Activated naive CD8-positive, alpha-beta T cell treated with anti-CD3 and anti-CD28 coated beads, Interleukin-2, amount 10 ng/mL, durations not matched to agents 7 days and 5 days (primary cell): ENCODE measurements at places on chromosomes 5 and 9.

GRCh38 chr5:88888848-88889188 lies 5.8 kb upstream of the MEF2C start:
- DNase-seq: no peak

GRCh38 chr5:148663509-148663908 lies 9.2 kb upstream of the HTR4 start:
- no peak for DNase-seq

DNA sequence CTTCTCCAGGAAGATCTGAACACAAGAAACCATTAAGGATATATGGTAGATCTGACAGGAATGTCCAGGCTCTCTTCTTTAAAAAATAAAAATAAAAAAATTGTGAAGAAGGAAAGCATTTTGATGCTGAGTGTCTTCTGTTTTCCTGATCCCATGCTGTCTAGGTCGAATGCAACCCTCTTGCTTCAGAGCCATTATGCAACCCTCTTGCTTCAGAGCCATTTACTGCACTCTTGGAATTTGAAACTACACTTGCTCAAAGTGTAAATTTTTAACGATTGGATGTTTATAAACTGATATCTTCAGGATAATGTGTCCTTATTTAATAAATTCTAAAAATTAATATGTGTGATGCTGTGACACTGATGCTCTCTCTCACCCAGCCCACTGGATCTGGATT lies 505.1 kb downstream of the DNAH5 start:
- no peak for DNase-seq

DNA sequence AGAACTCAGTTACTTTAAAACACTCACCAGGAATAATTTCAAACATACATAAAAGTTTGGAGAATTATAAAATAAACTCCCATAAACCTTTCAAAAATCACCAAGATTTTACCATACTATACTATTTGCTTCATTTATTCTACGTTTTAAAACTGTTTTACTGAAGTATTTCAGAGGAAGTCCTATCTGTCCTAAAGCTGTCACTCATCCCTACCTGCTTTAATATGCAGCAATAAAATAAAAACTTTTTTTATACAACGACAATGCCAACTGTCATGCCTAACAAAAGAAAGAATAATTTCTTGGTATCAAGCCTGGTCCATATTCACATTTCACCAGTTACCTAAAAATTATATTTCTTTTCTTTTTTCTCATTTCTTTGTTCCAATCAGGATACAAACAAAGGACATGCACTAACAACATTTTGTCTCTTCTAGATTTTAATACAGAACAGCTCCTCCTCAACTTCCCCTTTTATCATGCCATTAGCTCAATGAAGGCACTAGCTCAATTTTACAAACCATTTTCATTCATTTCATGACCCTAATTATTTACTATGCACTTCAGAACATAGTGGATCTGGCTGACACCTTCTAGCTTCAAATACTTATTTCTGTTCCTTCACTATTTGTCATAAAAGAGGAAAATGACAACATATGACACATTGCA lies 135.2 kb downstream of the GNAQ start:
- no peak for DNase-seq

DNA sequence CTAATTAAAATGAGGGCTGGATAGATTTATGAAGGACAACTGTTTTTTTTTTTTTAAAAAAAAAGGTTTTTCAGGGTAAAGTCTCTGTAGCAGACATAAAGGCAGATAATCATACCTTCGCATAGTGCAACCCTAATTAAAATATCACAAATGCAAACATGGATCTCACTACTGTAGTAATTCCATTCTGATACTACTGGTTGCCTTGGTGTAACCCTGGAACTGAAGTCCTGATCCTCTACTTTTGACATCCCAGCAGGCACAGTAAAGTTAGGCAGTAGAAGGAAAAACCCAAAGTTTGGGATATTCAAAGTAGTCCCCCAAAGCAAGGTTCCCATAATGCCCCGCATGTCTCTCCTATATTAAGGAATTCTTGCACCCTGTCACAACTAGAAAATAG lies 19.6 kb downstream of the RFX3 start:
- no peak for DNase-seq

- no peak for DNase-seq
These were observed 1.1 kb upstream of the APBA1 start for GRCh38 chr9:69673311-69673640.

GRCh38 chr5:155905364-155905763 lies 421.6 kb upstream of the SGCD start:
- no peak for DNase-seq

- DNase-seq: no peak
These were observed 113.7 kb downstream of the VAV2 start for GRCh38 chr9:133878402-133878801.

DNA sequence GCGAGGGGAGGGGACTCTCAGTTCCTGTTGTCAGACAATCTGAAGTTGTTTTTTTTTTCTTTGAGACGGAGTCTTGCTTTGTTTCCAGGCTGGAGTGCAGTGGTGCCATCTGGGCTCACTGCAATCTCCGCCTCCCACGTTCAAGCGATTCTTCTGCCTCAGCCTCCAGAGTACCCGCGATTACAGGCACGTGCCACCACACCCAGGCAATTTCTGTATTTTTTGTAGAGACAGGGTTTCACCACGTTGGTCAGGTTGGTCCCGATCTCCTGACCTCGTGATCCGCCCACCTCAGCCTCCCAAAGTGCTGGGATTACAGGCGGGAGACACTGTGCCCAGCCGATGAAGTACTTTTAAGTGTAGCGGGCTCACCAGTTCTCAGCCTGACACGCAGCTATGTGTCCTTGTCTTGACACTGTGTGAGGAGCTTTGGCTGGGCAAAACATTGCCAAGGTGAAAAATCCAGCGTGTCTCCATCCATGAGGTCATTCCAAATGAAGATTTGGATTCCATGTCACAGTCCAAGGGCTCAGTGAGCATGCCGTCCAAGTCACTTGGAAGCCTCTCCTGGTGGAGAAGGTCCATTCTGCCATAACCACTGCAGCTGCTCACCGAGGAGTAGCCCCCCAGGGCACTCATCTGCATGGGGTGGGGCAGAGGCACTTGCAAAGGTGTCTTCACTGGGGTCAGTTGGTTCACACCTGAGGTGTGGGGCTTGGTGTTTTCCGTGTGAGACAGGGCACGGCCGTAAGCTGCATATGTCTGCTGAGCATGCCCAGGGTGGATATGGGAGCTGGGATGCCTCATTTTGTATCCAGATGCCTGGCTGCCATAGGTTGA lies 32.0 kb downstream of the OR2V1 start:
- DNase-seq: no peak

GRCh38 chr9:98457726-98458370 lies 202.4 kb upstream of the TBC1D2 start:
- no peak for DNase-seq

GRCh38 chr9:135945969-135946368 lies 15.2 kb downstream of the UBAC1 start:
- no peak for DNase-seq

DNA sequence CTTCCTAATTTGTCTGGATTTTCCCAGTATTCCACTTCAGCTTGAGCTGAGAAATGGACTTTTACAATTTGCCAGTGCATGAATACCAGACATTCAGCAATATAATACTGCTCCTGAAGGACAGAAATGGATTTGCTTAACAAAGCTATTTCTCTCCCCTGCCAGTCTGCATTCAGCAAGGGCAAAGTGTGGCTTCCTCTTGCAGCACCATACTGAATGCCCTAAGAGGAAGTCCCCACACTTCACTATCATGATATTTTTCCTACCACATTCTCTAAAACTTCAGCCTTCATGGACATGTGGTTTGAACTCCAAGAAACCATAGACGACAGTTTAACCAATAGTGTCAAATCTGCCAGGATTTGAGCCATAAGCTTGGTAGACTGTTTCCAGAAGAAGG lies 19.8 kb upstream of the TLE4 start:
- DNase-seq: no peak

DNA sequence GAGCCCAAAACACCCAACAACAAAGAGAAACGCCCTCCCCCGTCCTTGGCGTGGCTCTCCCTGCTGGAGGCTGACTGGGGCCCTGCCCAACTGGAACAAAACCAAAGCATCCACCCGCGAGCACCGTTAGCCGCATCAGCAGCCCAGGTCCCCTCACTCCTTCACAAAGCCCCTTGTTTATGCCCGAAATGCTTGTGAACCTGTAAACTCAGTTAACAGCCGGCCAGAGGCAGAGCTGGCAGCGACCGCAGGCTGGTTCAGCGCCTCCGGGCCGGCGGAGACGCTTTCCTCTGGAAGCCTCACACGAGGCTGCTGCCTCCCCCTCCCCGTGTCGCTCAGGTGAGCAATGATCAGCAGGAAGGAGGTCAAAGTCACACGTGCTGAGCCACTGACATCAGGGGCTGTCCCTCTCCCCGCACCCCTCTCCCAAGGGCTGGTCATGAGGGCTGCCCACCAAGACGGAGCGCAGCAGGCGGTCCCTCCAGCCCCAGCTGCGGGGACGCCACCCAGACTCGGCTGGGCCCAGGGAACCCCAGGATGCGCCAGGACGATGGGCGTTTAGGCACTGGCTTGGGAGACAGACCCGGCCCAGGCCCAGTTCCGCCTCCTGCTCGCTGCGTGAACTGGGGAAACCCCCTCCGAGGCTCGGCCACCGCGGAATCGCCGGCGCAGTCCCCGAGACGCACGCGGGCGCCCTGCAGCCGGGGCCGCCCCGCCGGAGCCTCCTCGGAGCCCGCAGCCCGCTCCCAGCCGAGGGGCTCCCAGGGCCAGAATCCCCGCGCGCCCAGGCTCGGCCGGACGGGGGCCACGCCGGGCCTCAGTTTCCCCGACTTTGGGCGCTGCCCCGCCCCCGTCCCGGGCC lies 563 bp downstream of the SNAPC4 start:
- DNase-seq: peak; percentile 51

DNA sequence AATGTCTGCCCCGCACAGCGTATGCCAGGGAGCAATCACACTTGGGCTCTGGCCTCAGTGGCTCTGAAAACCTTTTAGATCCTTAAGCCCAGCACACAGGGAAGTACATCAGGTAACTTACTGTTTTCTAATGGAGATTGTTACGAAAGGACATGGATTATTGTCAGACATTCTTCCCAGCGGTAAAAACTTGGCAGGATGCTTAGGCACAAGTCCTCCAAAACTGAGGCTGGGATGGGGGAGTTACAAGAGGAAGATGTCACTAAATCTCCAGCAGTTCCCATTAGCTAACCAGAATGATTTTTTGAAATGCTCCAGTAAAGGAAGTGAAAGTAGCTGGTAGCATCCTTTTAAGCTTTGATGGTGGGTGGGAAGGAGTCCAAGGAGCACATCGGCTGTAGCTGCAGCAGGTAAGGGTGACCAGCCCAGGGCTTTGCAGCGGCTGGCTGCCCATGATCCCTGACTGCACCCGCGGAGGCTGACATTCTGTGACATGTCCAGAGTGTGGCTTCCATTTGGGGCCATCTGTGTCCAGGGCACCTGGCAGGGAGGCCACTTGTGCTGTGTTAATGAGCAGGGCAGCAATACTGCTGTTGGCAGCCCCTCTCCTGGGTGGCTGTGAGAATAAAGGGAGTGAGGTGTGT lies 165.8 kb downstream of the GADD45G start:
- no peak for DNase-seq

GRCh38 chr9:136700959-136701667 lies 11.3 kb upstream of the DIPK1B start:
- peak; percentile 69 for DNase-seq

GRCh38 chr9:134575103-134575900 lies 66.3 kb upstream of the COL5A1 start:
- DNase-seq: no peak

DNA sequence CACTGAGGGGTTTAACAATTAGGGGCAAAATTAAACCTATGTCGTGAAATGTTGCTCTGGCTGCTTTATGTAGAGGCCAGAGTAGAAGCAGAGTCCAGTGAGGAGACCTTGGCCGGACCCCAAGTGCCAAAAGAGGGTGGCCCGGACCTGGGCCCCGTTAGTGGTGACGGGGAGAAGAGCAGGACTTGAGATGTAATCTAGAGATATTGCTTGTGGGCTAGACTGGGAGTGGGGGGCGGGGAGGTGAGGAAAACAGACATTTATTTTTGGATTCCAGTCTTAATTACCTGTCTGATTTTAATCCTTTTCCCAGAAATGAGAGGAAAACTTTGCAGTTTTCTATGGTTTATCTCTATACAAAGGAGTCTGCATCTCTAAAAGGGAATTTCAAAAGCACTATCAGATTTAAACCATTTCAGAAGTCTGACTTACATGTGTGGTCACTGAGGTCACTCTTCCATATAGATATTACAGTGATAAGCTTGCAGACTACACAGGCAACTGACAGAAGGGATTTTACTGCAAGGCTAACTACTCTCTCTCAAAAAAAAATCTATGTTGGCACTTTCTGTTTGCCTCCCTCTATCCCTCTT lies 108.1 kb downstream of the MED27 start:
- no peak for DNase-seq

- DNase-seq: no peak
These were observed 159.6 kb upstream of the TAS2R1 start for GRCh38 chr5:9789777-9790176.

- no peak for DNase-seq
These were observed 83.2 kb downstream of the PTPDC1 start for GRCh38 chr9:94167376-94167890.

DNA sequence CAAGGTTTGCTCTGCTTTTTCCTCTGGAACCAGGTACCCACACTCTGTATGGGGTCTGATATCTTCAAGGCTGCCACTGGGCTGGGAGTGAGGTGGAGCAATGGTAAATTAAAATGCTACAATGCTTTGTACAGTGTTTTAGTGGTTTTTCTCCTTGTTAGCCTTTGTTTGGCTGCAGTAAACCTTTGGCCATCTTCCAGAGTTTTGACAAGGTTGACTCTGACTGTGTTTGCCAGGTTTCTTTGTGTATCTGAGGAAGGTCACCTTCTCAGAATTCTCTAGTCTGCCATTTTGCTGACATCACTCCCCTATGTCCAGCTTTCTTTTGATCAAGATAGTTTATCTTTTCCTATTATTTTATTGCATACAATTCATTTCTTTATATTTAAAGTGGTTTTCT lies 11.2 kb downstream of the SPATA31D1 start:
- no peak for DNase-seq

- DNase-seq: no peak
These were observed 203.1 kb upstream of the ARRDC3 start for GRCh38 chr5:91586232-91586631.

DNA sequence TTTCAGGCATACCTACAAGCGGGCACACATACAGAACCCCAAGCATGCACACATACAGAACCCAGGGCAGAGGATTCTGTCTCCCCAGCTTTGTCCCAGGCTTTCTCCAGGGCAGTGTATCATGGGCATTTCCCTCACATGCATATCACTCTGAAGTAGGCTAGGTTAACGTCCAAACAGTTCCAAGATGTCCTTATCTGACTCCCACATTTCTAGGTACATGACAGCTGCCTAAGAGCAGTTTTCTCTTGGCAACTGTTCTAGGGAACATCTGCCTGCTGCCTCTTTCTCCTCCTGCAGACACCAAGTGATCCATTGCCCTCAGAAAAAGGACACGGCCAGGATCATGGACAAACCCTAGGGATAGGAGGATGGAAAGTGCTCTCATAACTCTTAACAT lies 84.9 kb upstream of the NR3C1 start:
- DNase-seq: no peak

GRCh38 chr9:91536211-91536691 lies 112.6 kb upstream of the NFIL3 start:
- no peak for DNase-seq

- DNase-seq: no peak
These were observed 6.3 kb upstream of the GZMA start for GRCh38 chr5:55096182-55096581.

GRCh38 chr9:33112094-33112493 lies 35.6 kb upstream of the SMU1 start:
- no peak for DNase-seq

- no peak for DNase-seq
These were observed 16.5 kb downstream of the BHMT2 start for GRCh38 chr5:79086116-79086515.
